ENCODE measurements at places on chromosomes 12 and 14.

DNA sequence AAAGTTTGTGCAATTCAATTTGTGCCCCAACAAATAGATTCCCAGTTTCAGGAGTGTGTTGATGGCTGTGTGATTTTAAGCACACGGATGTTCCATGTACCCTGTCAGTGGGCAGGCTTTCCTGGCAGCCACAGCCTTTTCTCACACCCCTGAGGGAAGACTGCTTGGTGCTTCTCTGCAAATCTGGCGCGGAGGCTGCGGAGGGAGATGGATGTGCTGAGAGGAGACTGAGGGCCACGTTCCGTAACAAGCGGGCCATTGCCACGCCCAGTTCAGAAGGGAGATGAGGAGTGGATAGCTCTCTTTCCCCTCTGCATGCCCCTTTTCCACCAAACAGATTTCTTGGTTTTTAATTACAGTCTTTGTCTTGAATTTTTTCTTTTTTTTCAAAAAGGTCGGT is 89.1 kb downstream of the BEGAIN start:
- no peak for DNase-seq

DNA sequence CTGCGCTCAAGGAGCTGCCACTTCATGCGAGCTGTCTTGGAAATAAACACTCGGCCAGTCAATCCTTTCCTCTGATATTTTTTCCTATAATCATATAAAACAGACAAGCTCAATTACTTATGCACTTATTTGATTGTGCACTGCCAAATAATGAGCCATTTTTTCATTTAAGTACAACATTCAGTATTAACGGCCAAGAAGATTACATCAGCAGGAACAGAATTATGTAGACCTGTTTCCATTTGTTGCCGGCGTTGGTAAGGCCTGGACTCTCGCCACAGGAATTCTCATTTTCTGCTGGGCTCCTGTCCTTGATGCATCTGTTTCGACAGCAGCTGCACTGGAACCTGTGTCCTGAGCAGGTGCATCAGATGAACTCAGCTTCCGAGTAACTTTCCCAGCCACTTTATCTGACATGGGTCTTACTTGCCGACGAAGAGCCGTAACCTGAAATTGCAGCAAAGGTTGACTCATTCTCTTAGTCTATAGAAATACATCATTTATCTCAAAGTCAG is 110.2 kb downstream of the KIF21A start:
- no peak for DNase-seq

DNA sequence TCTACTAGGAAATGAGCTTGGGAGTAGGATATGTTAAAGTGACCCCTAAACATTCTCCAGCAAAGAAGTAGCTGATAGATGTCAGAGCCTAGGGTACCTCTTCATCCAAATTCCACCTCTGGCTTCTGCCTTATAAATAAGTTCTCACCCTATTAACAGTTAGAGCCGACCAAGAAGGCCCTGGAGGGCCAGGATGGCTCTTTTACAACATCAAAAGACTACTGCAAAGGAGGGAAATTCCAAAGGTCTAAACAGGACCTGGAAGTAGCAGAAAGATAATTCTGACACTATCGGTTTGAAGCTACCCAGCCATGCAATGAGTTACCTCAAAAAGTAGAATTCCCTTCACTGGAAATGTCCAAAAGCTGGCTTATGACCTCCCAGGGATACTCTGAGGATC is 90.0 kb downstream of the PPM1H start:
- DNase-seq, result no peak

GRCh38 chr14:91870001-91870400 is 2.7 kb upstream of the TC2N start:
- no peak for DNase-seq

DNA sequence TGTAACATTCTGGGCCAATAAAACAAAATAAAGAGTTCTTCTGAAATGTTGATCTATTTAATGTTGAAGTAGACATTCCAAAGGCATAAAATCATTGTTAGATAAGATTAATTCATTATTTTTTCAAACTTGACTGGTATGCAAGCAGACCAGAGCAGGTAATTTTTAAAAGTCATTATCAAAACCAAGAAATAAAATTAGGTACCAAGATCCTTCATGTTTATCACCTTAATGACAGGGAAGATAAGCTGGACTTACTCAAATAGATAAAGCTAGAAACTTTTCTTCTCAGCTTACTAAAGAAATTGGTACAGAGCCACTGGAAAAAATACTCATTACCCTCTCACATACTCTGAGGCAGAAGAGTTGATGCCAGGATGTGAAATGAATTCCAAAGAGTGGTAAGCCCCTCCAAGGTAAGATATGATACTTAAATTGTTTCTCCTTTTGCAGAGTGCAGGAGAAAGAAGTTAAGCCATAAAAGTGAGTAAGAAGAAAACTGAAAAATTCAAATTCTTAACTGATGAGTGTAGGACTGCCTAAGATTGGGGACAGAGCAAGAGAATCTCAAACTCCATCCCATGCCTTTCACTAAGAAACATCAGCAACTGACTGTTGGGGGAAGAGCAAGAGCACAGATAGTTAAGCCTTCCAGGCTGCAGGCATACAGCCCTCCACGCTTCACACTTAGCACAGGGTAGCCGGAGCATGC is 111.9 kb downstream of the SLC41A2 start:
- no peak for DNase-seq

DNA sequence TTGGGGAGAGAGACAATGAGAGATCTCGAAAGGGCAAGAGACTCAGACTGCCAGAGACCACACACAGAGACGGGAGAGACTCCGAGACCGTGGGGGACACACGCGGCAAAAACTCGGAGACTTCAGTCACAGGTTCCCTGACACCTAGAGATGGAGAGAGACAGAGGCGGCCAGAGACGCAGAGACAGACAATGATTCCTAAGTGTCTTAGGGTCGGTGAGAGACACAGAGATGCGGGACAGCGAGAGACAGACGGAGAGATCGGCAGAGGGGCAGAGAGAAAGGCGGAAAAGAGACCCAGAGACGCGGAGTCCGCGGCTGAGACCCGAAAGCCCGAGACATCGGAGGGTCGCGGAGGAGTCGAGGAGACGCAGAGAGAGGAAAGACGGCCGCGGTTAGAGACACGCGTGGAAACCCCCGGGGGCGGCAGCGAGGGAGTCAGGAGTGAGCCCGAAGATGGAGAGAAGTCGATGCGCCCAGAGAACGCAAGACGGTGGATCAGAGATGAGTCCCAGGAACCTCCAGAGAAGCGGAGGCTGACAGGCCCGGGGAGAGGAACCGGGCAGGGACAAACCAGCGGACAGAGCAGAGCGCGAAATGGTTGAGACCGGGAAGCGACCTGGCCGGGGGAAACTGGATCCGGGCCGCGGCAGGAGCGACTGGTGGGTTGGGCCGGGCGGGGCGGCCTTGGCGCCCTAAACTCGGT is 7.8 kb downstream of the LHX5 start:
- no peak for DNase-seq

- DNase-seq, result no peak
Measured at GRCh38 chr14:53365486-53366130, 212.5 kb upstream of the DDHD1 start.

GRCh38 chr12:28793581-28794151 is 355.4 kb upstream of the FAR2 start:
- DNase-seq, result no peak

DNA sequence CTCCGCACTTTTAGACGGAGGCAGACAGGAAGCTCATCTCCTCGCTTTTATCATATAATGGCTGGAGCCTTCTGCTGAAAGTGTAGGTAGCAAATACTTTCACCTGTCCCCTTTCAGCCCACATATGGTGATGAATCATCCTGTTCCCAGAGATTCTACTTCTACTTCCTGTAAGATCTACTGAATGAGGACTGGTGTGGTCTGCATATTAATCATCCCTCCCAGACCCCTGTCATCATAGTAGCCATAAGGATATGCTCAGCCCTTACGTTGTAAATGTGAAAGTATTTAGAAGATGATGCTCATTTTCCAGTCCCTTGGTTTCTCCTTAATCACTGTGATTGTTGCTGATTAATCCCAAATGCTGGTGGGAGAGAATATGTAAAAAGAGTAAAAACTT is 268.2 kb upstream of the GRIP1 start:
- DNase-seq, result no peak

All from RPMI8226 (cell line).